ENCODE measurements at places on chromosomes 6 and 20.

DNA sequence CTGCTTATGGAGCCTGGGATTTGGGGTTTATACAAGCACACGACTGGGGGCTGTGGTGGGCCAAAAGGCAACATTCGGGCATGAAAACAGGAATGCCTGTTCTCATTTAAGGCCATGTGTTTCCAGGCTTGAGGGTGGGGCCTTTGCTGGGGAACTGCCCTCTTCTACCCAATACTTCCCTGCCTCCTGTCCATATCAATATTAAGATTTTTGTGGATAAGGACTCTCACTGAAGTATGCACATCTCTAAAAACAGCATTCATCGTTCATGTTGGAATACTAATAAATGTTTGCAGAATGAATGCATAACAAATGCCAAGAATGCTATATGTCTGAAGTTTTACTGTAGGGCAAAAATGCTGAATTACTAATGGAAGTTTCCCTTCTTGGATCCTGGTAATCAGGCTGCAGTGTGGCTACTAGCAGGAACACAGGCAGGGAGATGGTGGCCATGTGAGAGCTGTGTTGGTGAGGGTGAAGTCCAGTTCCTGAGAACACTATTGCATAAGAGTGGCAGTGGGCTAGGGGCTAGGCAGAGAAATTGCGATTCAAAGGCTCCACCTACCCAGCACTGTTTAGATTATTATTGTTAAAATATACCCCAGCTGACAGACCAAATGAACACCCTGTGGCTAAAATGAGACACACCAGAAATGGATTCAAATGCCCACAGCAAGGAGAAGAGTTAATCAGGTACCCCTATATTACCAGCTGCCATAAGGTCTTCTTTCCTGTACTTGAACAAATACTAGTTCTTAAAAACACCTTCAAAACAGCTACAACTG, 644.3 kb downstream of the EPM2A start:
- no peak for DNase-seq

DNA sequence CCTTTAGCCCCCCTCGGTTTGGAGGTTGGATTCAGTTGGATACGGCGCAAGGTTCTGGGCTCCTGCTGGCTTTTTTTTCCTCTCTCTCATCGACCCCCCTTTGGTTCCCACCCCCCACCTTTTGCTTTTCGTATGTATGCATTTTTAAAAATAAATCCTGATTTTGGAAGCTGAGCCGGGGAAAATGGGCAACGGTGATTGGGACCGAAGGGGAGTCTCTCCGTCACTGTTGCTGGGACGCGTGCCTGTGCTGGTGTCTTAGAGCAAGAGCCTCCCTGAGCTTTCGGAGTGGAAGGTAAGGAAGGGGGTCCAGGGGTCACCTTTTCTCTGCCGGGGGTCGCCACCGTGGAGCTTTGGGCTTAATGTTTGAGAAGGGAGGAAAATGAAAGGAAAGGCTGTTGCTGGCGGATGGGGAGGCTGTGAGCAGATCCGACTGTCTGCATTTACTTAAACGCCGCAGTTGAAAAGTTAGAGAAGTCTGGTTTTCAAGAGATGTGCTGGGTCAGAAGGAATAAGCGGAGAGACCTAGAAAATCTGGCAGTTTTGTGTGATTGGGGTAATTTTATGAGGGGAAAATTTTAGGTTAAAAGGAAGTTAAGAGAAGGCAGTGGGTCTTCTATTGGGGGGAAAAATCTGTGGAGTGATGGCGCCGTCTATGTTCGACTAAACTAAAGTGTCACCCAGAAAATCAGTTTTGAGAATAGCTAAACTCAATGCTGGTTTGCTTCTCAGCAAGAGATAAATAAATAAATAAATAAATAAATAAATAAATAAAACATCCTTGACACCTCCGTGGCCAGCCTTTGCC, 828 bp downstream of the ADGRB3 start:
- DNase-seq = no peak

- no peak for DNase-seq
Observed at GRCh38 chr20:59300333-59301081, at the start of gene EDN3. Gene EDN3 (plus strand): TSS chr20:59300611. CDS start chr20:59300813, 202 bp downstream.

DNA sequence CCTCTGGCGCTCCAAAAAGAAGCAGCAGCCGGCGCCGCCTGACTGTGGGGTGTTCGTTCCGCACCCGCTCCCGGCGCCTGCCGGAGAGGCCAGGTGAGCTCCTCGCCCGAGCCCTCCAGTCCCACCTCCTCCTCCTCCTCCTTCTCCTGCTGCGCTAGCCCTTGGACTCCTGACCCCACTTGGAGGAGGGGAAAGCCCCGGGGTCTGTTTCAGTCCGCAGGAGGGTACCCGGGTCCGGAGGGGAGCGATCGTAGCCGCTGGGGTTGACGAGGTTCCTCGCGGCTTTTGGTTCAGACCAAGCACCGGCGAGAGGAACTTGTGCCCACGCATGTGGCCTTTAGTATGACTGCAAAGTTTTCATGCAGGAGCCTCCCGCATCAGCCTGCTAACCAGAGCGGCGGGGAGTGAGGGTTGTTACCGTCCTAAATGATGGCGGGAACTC, 493 bp downstream of the CRYBG1 start:
- no peak for DNase-seq

GRCh38 chr6:38996676-38997075, 51.9 kb upstream of the GLP1R start:
- no peak for DNase-seq

DNA sequence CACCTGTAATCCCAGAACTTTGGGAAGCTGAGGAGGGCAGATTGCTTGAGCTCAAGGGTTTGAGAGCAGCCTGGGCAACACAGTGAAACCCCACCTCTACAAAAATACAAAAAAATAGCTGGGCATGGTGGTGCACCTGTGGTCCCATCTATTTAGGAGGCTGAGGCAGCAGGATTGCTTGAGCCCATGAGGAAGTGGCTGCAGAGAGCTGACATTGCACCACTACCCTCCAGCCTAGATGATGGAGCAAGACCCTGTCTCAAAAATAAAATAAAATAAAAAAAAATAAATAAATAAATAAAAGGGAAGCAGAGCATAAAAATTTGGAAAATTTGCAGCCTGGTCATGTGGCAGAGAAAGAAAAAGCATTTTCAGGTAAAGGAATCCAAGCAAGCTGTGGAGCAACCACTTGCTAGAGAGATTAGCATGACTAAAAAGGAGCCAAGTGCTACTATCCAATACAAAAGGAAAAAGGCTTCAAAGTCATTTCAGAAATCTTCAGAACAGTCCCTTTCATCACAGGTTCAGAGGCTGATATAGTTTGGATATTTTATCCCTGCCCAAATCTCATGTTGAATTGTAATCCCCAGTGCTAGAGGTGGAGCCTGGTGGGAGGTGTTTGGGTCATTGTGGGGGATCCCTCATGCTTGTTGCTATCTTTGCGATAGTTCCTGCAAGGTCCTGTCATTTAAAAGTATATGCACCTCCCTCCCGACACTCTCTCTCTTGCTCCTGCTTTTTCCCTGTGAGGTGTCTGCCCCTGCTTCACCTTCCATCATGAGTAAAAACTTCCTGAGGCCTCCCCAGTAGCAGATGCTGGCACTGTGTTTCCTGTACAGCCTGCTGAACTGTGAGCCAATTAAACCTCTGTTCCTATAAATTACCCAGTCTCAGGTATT, 11.2 kb upstream of the TTK start:
- no peak for DNase-seq

DNA sequence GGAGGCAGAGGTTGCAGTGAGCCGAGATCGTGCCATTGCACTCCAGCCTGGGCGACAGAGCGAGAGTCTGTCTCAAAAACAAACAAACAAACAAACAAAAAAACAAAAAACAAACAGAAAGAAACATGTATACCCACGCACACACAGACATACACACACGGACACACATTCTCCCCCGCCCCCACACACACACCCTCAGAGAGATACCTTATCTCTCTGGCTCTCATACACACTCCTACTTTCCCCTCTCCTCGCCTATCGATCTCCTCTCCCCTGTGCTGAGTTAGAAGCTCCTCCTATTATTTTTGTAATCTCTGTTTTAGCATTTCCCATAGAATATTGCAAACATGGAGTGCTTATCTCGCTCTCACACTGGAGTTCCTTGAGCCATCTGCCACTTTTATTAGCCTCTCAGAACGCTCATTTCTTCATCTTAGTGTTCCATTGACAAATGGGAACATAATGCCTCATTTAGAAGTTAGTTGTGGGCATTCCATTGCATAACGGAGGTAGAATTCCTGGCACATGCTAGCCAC, 144.2 kb upstream of the CITED2 start:
- no peak for DNase-seq

DNA sequence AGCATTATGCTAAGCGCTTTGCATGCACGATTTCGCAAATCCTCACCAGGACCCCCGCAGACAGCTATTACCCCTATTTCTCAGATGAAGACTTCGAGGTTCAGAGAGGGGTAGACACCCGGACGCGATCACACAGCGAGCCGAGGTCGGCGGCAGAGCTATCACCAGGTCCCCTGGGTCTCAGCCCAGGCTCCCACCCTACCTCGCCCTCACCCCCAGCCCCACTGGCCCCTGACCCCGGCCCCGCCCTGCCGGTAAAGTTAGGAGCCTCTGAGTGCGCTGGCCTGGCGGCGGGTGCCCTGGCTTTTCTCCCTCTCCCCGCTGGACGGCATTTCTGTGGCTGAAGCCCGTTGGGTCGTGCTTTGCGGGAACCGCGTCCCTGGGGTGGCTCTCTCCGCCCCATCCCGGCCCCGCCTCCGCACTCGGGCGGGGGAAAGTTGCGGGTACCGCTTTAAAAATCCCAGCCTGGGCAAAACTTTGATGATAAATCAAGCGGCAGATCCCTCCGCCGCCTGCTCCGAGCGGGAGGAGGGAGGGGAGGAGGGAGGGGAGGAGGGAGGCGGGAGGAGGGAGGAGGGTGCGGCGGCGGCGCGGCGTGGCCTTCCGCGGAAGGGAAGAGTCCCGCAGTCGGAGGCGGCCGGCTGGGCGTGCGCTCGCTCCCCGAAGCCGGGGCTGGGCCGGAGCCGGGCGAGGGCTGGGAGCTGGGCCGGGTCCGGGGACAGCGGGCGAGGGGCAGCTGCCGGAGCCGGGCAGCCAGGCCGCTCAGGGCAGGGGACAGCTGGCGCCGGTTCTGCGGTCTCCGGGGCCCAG, at the start of gene VSTM2L:
TSS of gene VSTM2L (plus strand) at position 624 of the 810 bp plus-strand sequence. CDS start 224 bp downstream, outside the sequence.
- no peak for DNase-seq

GRCh38 chr6:81768150-81768942, 15.9 kb upstream of the TENT5A start:
- DNase-seq = no peak
